NCI-H2081 treated with DMSO at 0.1 percent for 48 hours (cell line): ENCODE measurements at places on chromosomes 12 and 14.

DNA sequence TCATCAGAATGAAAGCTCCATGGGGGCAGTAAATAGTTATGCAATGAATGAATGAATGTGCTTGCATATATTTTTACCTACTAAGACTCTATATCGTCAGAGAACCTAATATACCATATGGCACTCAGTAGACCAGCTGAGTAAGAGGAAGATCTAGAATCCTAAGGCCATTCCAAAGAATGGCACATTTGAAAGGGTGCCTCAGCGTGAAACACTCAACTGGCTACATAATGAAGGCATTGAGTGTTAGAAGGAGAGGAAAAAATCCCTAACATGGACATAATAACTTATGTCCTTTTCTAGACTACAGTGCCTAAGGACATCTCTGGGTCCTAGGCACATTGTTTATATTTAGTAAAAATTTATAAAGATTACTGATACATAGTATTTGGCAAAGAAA is 61.7 kb upstream of the ARID2 start:
- DNase-seq, result no peak

DNA sequence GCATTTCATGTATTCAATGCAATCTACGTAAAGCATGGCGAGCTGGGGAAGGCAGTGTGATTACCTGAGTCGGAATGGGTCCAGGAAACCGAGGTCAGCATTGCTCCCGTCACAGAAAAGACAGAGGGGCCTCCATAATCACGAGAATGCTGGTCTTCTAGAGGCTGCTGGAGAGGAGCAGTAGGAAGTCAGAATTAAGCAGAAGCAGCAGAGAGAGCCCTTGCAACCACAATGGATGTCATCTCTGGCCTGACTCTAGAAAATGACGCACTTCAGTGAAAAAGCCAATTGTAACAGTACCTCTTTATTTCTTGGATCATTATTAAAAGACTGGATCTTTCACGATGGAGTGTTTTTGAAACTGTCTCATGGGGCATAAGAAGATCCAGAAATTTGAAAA is 69.5 kb upstream of the FOXN3 start:
- DNase-seq, result no peak

GRCh38 chr14:56524971-56525677 is 54.5 kb upstream of the TMEM260 start:
- no peak for DNase-seq

DNA sequence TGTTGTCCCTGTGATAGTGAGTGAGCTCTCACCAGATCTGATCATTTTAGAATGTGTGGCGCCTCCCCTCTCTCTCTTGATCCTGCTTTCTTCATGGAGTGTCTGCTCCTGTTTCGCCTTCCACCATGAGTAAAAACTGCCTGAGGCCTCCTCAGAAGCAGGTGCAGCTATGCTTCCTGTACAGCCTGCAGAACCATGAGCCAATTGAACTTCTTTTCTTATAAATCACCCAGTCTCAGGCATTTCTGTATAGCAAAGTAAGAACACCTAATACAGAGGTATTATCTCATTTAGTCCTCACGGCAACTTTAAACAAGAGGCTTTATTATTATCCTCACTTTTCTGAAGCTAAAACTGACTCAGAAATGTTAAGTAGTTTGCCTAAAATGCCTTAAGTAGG is 81.3 kb upstream of the BTG1 start:
- DNase-seq, result no peak

DNA sequence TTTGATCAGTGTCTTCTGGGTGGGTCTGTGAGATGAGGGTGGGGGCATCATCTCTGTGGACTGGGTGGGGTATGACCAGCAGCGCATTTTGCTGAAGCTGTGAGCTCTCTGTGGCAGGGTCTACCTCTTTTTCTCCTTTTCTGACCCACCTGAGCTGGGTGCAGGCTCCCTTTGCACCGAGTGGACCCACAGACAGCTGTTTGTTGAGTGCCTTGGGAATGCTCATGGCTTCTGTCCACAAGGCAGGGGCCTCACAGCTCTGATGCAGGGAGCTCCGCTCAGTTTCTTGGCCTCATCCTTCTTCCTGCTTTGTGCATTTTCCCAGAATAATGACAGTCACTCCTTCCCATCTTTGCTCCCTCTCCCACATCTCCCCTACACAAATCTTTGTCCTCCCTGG is 380.6 kb downstream of the DPF3 start:
- DNase-seq, result no peak
